ENCODE measurements at places on chromosomes 11 and 22.
A peak's percentile ranks its signal among the peaks of the same experiment; 100 is the strongest.

GRCh38 chr22:46763051-46763705 lies 728 bp downstream of the TBC1D22A start:
- no peak for DNase-seq

DNA sequence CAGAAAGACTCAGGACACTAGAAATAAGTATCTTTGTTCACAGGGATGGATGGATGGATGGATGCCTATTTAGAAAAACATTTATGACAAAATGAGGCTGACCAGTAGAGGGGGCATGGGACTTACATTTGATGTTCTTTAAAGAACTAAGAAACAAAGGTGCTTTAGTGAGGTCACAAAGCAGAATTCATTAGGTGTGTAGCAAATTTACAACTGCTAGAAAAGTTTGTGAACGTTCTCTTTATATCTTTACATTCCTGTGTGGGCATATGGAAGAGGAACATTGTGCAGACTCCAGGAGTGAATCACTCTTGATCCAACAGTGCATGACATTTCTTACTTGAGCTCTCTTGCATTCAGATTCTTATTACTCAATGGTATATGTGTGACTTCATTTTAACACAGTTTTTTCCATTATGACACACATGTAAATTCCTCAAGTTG lies 15.8 kb upstream of the SIK2 start:
- DNase-seq = no peak

GRCh38 chr11:60530454-60531100 lies 15.4 kb downstream of the MS4A13 start:
- DNase-seq = no peak

DNA sequence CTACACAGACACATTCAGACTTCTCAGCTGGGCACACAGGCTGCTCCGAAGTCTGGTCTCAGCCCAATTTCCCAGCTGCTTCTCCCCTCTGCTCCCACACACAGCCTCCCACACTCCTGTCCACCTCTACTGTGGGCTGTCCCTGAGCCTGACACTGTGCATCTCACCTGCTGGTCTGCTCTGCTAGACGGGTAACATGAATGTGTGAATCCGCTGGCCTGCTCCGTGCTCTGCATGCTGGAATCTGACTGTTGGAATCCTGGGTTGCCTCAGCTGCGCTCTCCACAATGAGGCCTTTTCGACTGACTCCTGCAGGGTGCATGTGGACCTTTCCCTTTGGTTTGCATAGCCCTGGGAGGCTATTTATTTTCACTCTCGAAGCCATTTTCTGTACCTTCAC lies 489.5 kb upstream of the B3GAT1 start:
- DNase-seq = no peak

DNA sequence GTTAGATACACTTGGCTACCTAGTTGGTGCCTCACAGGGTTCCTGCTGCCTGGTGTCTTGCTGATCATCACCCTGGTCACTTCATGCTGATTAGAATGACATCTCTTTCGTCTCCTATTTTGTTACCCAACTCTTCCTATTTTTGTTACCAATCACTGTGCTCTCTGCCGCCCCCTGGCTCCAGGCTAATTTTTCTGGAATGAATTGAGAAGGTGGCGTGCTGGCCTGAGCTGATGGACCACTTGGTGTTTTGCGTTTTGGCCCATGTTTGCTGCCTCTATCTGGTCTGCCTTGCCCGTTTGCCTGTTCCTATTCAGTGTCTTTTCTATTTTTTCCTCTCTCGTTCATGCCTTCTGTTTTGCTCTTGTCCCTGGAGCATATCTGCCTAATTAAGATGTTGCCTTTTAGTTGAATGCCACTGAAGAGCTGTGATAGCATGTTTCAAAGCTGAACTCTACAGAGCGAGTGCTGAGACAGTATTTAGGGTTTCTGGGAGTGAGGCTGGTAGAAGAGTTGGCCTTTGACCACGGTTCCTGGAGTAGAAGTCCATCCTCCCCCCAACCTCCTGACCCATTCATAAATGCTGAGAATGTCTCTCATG lies 5.9 kb upstream of the ATF4 start:
- no peak for DNase-seq

DNA sequence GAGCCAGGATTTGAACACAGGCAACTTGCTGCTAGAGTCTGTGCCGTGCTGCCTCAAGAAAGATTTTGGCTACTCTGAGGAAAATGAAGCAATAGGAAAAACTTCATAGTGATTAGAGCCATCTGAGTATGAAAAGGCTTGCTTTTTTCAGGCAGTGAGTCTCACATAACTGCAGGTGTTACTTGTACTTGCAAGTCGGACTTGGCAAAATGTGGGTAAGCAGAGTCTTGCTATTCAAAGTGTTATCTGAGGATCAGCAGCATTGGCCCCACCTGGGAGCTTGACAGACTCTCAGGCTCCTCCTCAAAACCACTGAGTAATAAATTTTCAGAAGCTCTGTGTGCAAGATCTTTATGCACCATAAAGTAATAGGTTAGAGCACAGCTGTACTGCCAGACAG lies 18.1 kb downstream of the RNF141 start:
- DNase-seq = no peak

GRCh38 chr11:96292291-96293010 lies 50.5 kb downstream of the MAML2 start:
- no peak for DNase-seq

- DNase-seq = no peak
These were observed 126.4 kb downstream of the SEZ6L start for GRCh38 chr22:26295563-26296126.

DNA sequence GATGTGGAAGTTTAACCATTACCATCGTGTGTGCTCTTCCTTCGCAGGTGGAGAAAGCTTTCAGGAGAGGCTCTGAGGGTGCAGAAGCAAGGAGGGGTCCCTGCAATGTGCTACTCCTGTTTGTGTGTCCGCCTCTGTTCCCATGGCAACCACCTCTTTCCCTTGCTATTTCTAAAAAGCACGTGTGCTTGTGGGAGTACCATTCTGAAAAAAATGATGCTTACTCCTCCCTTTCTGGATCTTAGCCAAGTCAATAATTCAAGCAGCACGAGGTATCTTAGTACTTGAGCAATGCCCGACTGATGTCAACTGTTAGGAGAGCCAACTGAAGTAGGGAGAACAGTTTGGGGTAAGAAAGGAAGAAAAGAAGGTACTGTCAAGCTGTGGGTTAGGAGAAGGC lies 628.7 kb downstream of the NTM start:
- DNase-seq = no peak

- DNase-seq = no peak
These were observed at the start of gene SYT12 for GRCh38 chr11:67022961-67023956. Gene SYT12 (plus strand): TSS chr11:67023134. CDS start chr11:67030145, 7,011 bp downstream.

DNA sequence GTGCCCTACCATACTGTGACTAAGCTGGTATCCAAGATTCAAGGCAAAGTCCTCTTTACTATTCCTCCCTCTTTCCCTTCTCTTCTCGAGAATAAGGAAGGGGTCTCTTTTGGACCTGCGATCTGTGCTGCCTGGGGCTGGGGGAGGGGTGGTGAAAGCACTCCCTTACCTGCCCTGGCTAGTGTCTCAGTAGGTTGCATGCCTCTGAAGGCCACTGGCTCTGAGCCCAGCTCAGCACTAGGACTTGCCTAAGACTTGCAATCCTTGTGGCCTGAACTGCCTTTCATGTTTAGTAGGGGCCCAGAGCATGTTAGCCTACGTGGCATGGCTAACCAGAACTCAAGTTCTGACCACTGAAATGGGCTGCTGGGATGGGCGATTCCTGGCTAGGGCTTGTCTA lies 13.0 kb upstream of the REXO2 start:
- DNase-seq = no peak

DNA sequence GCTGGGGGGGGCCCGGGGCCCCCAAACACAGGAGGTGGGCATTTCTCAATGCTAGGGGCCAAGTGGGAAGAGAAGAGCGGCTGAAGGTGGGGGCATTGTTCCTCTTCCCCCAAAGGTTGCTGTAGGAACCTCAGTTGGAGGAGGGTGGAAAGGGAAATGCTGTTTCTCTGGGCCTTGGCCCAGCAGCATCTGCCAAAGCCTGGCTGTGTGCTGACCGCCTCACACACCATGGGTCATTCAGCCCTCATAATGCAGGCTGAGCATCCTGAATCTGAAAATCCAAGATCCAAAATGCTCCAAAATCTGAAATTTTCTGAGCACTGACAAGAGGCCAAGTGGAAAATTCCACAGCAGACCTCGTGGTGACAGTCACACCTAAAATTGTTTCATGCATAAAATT lies 49.0 kb upstream of the BID start:
- DNase-seq = no peak

DNA sequence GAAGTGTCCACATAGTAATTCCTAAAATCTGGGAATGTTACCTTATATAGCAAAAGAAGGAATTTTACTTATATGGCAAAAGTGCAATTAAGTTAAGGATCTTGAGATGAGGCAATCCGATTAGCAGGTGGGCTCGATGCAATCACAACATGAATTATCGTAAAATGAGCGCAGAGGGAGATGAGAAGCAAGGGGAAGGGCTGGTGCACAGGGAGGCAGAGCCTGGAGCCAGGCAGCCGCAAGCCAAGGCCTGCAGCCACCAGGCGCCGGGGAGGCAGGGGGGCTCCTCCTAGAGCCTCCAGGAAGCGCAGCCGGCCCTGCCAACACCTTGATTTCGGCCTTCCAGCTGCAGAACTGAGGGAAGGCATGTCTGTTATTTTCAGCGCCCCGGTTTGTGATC lies 85.7 kb downstream of the CELSR1 start:
- DNase-seq = no peak

- no peak for DNase-seq
These were observed 17.1 kb downstream of the CXCR5 start for GRCh38 chr11:118900535-118901384.

DNA sequence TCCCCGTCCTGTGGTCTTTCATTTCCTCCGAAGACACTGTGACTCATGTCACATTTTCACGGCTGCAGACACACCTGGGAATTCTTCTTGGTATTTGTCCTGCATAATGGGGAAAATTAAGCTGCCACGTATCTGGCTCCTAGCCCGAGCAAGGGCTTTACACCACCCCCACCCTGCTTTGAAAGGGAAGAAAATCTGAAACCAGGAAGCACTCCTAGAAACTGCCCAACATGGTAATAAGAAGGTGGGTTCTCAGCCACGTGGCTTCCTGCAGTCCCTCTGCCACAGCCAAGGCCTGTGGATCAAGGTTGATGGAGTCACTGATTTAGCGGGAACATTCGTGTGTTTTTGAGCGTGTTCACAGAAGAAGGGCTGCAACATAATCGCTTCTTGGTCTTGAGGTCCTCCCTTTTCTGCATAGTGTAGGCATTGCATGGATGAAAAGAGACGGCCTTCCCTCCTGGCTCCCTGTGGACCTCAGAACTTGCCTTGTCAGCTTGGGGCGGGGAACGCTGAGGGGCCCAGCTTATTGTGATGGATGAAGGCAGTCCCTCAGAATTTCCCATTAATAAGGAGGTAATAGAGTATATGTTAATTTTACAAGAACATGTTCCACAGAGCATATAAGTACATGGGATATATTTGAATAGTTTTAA lies 292.0 kb downstream of the NTM start:
- no peak for DNase-seq

GRCh38 chr22:46764140-46764680 lies 1.8 kb downstream of the TBC1D22A start:
- DNase-seq = no peak

DNA sequence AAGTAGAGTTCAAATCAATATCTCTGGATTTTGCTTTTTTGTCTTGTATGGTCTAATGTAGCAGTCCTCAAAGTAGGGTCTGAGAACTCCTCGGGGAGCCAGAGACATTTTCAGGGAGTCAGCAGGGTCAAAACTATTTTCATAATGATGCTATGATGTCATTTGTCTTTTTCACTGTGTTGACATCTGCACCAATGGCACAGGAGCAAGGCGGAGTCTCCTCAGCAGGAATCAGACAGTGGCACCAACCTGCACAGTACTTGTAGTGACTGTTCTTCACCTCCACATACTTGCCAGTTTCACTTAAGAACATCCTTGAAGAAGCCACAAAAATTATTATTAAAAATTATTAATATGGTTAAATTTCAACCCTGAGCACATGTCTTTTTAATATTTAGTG lies 14.9 kb upstream of the FXYD6 start:
- DNase-seq = no peak

DNA sequence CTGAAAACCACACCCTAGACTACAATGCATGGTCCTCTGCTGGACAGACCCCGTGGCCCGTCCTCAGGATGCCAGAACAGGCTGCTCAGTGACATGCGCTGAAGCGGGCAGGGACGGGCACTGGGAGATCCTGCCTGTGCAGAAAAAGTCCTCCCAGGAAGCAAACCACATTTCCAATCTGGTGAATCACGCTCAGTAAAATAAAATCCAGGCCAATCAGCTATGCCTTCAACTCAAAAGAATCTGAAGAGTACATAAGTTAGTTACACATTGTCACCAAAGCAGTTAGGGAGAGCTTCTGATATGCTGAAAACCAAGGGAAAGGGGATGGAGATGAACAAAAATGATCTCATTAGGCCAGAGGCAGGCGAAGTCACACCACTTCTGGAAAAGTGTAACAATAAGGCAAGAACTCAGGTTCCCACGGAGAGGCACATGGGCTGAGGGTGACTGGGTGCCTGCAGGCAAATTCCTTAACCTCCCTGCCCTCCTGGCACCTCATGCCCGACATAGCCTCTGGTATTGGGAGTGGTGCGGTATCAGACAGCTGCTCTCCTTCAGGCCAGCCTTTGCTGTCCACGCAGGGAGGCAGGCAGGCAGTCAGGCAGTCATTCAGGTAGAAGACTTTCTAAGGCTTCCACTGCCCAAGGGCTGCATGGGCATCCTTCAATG lies 66.4 kb downstream of the APOL5 start:
- DNase-seq = peak; percentile 45

GRCh38 chr22:50308597-50308935 lies 1.1 kb upstream of the PLXNB2 start:
- DNase-seq = no peak

GRCh38 chr11:59967677-59968394 lies 4.0 kb downstream of the OOSP4A start:
- DNase-seq = no peak

GRCh38 chr22:42910221-42910942 lies 53.3 kb upstream of the ARFGAP3 start:
- no peak for DNase-seq

GRCh38 chr11:116409238-116409637 lies 363.5 kb downstream of the BUD13 start:
- DNase-seq = no peak

DNA sequence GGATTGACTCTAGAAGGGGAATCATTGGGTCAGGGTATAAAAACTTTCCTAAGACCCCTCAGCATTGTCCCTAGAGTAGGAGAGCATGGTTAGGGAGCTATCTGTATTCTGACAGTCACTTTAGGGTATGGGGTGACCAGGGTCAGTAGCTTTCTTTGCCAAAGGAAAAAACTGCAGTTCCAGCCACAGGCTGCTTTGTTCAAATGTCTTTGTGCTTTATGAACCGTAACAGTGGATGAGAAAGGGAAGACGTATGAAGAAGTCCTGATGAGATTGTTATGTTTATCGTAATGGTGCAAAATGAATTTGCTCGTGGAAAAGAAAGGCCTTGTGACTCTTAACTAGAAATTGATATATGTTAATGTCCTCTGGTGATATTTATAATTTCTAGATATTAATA lies 30.0 kb downstream of the CYB5R2 start:
- no peak for DNase-seq

All from H54 (cell line).